ENCODE measurements at places on chromosomes 13 and 19.

- DNase-seq: no peak
Observed at GRCh38 chr13:30685987-30686386, 49.4 kb upstream of the ALOX5AP start.

- no peak for DNase-seq
Observed at GRCh38 chr13:49975826-49976225, 21.0 kb upstream of the TRIM13 start.

- no peak for DNase-seq
Observed at GRCh38 chr19:13082192-13083007, 20.3 kb downstream of the LYL1 start.

DNA sequence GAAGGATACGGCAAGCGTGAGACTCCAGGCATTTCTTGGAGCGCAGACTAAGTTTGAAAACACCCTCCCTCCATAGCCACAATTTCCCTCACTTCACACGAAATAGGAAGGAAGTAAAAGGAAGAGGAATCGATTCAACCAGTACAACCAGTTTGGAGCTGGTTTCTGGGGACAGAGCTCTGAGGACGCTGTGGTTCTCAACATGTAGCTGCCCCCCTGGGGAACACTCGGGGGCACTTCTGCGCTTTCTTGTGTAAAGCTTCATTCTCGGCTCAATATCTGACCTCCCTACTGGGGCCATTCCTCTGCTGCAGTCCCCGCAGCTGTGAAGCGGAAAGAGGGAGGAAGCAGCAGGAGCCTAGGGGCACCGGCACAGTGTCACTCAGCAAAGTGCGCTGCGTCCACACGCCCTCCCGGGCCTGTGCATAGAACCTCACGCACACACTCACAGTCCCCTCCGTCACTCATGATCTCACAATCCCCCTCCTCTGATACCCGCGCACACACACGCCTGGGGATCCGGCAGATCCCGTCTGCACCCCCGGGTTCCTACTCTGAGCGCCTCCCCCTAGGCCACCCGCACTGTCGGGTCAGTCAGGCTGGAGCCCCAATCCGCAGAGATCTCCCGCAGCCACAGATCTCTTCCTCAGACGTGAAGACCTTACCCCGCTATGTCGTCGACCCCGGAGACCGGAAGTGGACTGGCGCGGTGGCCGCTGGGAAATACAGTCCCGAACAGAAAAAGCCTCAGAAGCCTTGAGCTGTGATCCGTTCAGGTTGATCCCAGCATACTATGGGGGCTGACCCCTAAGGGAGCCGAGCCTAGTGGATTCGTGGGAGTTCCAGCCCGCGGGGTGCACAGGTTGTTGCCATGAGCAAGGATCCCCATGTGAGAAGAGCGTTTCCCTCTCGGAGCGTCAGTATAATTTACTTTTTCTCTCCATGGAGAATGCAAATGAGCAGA, at the start of gene ZNF780A:
ZNF780A (minus strand) TSS at position 703 of the 964 bp plus-strand sequence. CDS start 6,190 bp downstream, outside the sequence.
- peak; percentile 93 for DNase-seq

DNA sequence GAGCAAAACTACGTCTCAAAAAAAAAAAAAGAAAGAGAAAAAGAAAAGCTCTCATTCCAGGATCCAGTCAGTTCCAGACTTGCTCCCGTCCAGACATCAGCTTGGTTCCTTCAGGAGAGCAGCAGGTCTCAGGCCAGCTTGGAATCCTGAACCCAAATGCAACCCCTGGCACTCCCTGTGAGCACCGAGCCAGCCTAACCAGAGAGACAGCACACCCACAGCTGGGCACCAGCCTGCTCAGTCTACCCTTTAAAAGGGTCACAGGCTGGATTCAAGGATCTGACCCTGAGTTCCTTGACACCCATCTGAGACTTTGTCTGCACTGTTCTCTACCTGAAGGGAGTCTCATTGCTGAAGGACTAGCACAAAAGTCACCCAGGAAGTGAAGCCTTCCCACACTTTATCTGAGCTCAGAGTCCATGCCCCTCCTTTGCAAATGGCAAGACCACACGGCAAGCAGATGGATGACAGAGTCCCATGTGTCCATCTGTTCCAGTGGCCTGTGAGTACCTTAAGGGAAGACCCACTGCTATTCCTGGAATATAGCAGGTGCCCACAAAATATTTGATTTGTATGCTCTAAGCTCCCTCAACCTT, 1.4 kb downstream of the PEPD start:
- DNase-seq: no peak

Measured in stomach (tissue), 19 donors.